ENCODE measurements at places on chromosomes 12 and 14.

DNA sequence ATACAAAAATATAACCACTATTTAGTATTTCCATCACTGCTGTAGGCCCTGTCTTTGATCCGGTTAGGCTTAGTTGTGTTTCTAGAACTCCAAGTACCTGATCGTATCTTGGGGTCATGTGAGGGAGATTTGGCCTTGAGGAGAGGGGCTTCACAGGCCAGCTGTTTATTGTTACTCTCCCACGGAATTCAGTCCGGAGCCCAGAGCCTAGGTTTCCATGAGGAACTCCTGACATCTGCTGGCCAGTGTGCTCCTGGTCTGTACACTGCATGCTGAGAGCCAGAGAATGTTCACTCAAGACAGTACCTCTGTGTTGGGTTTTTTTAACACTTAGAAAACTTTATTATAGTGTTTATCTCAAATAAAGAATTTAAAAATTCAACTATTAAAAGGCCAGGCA, 341.0 kb upstream of the TMEM132C start:
- DNase-seq, result no peak

DNA sequence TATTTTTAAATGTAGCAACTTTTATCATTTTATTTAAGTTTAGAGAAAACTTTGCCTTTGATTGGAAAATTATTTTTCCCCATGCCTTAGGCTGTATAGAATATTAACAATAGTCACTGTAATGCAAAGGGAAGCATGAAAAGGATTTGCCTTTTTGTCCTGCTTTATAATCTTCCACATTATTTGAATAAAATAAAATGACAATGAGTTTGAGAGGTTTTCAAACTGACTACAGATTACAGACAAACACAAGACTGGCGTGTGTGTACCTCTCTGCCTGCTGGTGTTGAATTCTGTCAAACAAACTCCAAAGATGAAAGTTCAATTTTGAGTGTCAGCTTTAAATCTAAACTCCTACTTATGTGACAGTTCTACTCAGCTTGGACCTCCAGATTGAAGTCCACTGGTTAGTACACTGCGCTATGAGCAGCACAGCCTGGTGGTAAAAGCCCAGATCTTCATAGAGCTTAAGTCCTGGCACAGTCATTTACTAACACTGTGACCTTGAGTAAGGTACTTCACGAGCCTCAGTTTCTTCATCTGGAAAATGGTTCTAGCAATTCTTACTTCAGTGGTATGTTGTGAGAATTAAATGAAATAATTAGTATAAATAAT, 98.3 kb upstream of the CPNE8 start:
- no peak for DNase-seq

DNA sequence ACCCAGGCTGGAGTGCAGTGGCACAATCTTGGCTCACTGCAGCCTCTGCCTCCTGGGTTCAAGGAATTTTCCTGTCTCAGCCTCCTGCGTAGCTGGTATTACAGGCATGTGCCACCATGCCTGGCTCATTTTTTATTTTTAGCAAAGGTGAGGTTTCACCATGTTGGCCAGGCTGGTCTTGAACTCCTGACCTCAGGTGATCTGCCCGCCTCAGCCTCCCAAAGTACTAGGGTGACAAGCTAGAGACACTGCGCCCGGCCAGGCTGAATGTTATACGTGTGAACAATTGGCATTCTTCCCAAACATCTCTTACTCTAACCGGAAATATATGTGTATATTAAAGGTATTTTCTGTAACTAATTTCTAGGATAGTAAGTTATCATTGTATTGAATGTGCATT, 13.2 kb upstream of the LIMA1 start:
- no peak for DNase-seq

GRCh38 chr12:9328065-9328464, 119.9 kb upstream of the PZP start:
- no peak for DNase-seq

GRCh38 chr14:69181491-69181890, 9.8 kb upstream of the EXD2 start:
- DNase-seq, result no peak

DNA sequence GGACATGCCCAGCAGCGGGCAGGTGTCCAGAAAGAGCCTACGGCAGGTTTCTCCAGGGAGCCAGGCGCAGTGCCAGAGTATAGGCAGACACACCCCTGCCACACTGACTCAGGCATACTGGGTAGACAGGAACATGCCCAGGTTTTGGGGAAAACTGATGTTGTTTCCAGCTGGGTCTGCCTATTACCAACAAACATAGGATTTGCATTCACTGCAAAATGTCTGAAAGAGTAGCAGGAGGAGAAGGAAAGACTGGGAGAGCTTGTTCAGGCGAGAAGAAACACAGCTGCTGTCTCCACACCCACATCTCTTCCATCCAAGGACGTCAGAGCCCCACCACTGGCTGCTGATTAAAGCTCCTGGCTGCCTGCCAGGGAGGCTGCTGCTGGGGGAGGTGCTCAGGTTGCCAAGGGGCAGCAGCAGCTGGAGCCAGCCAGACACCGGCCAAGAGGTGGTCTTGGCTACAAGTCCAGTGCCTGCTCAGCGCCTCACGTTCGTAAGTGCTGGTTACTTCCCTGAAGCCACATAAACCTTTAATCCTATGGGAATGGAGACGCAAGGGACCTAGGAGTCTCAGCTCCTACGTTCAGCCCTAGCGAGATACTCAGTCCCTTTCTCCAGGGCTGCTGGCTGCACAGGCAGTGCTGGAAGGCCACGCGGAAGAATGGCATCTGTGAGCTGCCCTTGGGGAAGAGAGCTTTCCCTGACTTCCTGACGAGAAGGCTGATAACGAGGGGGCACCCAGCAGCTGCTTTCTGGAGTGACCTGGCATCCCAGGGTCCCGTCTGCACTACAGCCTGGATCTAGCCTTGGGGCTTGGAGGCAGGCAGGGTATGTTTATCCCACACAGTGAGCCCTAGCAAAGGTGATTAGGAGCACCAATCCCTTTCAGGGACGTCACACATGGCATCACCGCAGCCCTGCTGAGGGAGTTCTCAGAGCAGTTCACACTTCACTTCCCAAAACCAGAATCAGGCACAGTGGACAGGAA, 58.1 kb downstream of the PLEKHG3 start:
- peak; percentile 40 for DNase-seq

DNA sequence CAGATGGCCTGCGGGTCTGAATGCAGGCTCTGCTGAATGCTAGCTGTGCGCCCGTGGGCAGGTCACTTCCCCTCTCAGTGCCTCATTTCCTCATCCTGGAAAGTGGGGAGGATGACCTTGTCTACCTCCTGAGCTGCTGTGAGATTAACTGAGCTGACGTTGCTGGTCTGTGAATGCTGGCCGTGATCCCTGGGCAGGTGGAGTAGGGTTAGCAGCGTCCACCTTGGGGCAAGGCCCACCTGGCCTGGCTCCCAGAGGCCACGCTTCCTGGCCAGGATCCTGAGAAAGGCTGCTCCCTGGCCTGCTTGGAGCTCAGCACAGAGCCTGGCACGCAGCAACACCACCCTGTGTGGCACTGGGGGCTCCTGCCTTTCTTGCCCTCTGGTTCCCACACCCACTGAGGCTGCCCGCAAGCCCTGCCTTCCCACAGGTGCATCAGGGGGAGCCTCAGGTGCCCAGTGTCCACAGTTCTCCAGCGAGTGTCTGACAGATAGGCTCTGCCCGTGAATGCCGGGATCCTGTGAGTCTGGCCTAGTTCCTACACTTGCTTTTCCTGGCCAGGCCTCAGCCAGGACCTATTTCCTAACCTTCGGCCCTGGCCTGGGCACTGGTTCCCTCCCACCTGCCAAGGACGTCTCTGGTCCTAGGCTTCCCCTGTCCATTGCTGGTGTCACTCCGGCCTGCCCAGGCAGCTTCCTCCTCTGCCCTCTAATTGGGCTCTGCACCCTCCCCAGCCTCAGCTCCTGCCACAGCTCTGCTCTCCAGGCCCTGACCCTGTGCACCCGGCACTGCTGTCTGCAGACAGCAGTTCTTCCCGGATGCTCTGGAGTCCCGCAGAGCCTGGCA, 37.2 kb upstream of the TDRD9 start:
- DNase-seq, result no peak

DNA sequence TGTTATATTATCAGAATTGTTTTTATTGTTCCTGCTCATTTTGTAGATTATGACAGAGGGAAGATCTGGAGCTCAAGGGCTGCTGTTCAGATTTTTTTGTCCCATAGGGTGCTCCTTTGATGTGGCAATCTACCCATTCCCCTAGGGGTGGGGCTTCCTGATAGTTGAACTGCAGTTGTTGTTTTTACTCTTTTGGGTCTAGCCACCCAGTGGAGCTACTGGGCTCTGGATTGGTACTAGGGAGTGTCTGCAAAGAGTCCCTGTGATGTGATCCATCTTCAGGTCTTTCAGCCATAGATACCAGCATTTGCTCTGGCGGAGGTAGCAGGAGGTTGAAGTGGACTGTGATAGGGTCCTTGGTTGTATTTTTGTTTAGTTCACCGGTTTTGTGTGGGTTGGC, 57.9 kb upstream of the SLCO1B1 start:
- no peak for DNase-seq

- no peak for DNase-seq
These were observed at the start of gene ADSS1 for GRCh38 chr14:104723651-104724406. Gene ADSS1, plus strand, starts transcription at chr14:104724229. Its CDS starts 42 bp downstream, at chr14:104724271.

DNA sequence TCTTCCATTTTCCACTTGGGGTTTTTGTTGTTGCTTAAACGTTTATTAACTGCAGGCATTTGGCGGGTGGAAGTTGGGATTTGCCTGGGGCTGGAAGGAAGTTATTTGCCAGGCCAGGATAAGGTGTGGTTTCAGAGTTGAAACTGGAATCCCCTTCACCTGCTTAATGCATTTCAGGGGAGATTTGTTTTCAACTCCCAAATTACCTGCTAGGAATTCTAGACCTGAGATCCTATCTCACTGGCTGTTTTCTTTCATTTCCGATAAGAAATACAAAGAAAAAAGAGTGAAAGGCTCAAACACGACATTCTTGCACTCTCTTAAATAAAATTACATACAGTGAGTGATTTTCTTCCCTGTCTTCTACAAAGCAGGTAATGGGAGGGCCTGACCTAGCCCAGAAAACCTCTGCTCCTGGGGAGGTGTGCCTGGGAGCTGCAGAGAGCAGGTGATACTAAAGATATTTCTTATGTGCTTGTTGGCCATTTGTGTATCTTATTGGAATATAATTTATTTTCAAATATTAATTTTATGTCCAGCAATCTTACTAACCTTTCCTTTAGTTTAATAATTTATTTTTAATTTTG, 278.2 kb downstream of the ZFP36L1 start:
- DNase-seq, result no peak

GRCh38 chr12:124549629-124550028, 17.8 kb downstream of the NCOR2 start:
- no peak for DNase-seq

DNA sequence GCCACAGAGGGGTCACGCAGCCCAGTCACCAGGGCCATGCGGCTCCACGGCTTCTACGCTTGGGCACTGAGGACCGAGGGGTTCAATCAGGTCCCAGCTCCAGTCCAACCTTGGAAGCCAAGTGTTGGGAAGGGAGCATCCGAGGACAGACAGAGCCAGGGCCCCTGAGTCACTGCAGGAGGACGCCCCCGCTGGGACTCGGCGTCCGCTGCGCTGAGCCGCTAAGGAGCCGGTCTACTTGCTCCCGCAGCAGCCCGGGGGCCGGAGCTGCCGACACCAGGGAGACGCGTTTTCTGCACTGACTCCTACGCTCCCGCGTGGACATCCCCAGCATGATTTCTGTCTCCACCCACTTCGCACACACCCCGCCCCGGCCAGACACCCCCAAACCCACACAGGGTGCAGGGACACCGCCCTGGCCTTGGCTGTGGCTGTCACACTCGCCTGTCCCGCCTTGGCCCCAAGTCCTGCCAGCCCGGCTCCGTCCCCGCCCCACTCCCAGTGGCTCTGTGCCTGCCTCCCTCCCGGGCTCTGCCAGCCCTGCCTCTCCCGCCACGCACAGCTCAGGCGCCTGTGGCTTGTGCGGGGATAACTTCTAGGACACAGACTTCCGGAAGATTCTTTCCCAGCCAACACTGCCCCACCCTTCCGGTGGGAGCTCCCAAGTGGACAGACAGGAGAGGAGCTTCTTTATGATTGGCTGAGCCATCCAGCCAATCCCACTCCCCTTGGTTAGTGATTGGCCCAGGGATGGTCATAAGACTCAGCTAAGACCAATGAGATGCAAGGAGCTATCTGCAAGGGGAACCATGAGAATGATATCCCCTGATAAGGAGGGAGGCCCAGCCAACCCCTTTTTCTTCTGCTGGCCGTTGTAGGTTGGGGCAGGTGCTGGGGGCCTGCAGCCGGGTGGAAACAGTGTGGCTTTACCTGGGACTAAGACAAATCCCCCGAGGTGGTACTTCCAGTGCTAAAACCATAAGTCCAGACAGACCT, 118.9 kb upstream of the SFSWAP start:
- no peak for DNase-seq

DNA sequence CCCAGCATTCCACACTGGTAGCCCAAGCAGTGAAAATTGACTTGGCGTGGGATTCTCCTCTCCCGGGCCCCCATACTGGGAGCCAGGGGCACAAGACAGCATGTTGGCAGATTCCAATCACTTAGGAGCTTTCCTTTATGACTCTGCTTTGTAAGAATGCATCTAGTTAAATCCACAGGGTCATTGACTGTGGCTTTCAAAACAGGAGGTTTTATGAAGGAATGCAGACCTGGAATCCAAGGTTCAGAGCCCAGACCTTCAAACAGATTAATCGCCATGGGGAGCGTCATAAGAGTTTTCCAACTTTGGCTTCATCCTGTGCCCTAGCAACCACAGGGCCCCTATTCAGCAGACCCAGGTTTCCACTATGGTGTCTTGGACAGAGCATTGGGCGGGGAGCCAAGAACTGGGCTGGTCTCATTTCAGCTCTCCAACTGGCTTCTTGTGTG, 76.4 kb upstream of the RMST start:
- no peak for DNase-seq

GRCh38 chr12:131764738-131765137, 53.8 kb downstream of the SFSWAP start:
- no peak for DNase-seq

DNA sequence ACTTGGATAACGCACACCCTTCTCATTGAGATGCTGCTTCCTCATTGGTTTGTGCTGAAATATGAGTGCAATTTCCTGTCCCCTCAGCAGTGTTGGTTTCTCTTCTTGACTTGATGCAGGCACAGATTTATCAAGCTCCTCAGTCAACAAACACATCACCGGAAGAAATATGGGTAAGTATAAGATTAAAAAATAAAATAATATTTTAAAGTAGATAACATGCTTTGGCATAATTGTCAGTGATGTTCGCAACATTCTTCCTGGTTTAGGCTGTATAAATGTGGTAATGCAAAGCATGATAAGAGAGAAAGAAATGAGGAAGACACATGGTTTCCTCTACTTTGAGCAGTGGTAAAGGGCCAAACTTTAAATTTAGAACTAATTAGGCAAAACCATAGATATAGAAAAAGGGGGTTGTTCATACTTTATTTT, at the start of gene GPR65:
TSS of gene GPR65 (plus strand) at position 86 of the 432 bp plus-strand sequence. CDS start 5,713 bp downstream, outside the sequence.
- no peak for DNase-seq

DNA sequence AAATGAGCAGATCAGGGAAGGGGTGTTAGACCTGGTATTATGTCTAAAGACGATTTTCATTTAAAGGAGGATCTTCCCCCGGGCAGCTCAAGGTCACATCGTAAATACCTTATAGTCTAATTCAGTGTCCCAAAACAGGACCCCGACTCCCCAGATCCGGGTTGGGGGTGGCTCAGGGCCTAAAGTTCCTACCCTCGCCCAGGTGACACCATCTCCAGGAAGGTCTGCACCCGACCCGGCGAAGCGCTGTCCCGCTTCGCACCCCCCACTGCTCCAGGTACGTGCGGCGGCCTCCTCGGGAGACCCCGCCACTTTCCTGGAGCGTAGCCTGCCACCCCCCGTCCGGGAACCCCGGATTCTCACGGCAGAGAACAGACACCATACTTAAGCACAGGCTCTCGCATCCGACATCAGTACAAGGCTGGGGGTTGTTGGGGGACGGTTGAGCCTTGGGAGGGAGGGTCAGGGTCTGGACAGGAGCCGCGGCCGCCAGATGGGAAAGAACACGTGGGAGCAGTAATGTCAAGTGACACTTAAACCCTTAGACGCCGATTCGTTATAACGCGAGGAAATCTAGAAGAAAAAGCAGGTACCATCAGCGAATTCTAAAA, 556 bp downstream of the TIMM9 start:
- no peak for DNase-seq
